Skeletal muscle cell (primary cell): ENCODE measurements at places on chromosomes 6 and 20.

GRCh38 chr6:151092591-151092990 lies 147.2 kb upstream of the AKAP12 start:
- no peak for DNase-seq

DNA sequence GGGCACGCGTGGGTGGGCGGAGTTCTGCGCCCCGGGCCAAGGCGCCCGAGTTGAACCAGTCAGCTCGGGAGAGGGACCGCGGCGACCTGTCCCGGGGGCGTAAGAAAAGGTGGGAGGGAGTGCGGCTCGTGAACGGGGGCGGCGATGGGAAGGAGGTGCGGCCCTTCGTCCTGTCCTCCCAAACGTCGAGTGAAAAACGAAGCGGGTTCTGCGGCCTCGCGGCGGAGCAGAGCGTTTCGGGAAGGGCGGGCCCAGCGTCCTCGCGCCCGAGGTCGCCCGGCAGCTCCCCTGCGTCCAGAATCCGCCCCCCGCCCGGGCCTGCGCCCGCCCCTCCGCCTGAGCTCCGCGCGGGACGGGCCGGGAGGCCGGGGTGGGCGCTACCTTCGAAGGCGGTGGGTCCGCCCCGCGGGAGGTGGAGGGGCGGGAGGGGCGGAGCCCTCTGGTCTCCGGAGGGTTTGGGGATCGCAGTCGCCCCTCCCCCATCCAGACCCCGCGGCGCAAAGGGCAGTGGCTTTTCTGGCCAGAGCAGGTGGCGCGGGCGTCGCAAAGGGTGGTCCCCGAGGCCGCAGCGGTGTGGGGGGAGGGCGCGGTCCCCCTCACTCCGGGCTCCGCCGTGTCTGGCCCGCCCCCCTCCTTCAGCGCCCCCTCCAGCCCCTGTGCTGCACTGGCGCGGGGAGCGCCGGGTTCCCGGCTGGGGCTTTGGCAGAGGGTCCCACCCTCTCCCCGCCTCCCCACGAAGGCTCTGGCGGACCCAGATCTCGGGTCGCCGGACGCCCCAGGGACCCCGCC lies 838 bp downstream of the STMN3 start:
- no peak for DNase-seq

GRCh38 chr20:42483730-42484303 lies 705.9 kb downstream of the PTPRT start:
- no peak for DNase-seq

DNA sequence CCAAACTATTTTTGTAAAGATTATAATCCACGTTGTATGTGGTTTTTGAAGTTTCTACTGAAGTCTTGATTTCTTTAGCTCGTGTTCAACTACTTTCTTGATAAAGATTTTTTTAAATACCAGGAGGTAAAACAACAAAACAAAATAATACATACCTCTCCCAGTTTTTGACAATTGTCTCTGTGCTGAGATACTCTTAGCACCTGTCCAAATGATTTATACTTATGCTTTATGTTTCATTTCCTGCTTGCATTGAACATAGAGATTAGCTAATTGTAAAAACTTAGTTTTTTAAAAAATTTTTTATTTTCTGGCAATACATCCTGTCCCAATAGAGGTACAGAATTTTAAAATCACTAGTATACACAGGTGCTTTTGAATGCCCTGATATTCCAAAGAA lies 506.9 kb upstream of the ADGRB3 start:
- DNase-seq, result no peak

GRCh38 chr6:131132360-131132759 lies 2.9 kb upstream of the AKAP7 start:
- no peak for DNase-seq

DNA sequence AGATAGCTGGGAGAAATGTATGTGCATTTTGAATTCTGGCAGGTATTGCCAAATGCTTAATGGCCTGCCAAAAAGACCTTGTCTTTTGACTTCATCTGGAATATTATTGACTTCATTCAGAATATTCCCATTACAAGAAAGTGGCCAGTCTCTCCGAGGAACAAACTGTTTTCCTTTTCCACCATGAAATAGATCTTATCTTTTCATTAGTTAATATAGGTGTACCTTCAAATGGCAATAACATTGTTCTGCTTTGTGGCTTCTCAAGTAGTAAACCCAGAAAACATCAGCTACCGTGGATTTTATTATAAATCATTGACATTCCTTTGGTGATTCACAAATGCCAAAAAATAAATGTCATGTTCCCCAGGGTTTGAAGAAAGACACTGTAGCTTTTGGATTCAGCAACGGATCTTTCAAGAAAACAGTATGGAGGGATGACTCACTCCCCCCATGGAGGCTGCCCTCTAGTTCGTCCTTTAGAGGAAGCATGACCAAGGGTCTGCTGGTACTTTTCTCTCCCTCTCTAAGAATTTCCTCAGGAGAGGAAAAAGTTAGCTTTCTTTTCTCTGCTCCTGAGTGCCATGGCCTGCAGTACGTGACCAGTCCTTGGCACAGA lies 1.1 kb upstream of the RNF182 start:
- DNase-seq, result peak; percentile 75

GRCh38 chr6:96116674-96117073 lies 100.9 kb downstream of the FUT9 start:
- DNase-seq, result no peak

DNA sequence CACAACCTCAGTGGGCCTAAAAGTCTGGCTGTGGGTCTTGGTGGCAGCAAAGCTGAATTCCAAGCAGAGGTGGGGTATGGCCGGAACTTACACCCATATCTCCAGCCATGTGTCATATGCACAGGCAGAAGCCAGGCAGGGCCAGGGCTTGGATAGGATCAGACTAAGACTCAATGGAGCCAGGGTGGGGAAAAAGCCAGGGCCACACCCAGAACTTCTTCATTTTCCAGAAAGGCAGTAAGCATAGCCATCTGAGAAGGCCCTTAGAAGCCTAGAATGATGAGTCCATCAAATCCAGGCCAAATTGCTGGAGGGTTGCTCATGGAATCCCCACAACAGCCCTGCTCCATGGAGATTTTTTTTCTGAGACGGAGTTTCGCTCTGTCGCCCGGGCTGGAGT lies 116.2 kb upstream of the SRSF6 start:
- DNase-seq, result no peak

DNA sequence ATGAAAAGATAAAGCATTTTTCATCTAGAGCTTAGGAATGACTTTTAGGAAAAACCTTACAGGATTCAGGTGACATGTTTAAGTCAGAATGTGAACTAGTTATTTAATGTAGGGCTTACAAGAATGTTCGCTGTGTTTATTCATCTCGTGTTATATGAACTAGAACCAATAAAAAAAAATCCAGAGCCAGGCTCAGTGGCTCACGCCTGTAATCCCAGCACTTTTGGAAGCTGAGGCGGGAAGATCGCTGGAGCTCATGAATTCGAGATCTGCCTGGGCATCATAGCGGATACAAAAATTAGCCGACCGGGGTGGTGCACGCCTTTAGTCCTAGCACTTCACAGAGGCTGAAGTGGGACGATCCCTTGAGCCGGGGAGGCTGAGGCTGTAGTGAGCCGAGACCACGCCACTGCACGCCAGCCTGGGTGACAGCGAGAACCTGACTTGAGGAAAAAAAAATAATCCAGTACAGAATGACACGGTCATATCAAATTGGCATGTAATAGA lies 46.3 kb downstream of the OR2B2 start:
- no peak for DNase-seq

DNA sequence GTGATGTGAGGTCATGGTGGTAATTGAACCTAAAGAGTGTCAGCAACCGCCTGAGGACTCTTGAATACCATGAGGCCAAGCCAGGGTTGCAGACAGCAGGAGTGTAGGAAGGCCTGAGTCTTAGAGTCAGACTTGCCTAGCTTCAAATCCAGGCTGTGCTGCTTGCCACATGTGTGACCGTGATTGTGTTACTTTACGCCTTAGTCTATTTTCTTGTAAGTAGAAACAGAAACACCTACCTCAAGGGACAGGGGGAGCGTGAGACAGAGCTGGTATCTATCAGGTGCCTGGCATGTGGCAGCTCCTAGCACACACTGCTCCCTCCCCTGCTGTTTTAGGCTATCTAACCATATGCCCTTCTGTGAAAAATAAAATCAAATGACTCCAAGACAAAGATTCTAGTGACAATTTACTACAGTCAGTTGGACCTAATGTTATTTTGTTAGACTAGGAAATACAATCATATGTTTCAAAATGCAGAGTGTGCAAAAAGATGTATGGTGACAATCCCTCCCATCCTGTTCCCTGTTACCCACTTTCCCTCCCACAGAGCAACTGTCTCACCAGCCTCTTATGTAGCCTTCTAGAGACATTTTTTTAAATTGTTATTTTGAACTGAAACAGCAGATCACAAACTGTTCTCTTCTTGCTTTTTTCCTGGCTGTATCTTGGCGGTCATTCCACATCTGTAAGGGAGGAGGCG lies 21.7 kb downstream of the TAF8 start:
- no peak for DNase-seq

DNA sequence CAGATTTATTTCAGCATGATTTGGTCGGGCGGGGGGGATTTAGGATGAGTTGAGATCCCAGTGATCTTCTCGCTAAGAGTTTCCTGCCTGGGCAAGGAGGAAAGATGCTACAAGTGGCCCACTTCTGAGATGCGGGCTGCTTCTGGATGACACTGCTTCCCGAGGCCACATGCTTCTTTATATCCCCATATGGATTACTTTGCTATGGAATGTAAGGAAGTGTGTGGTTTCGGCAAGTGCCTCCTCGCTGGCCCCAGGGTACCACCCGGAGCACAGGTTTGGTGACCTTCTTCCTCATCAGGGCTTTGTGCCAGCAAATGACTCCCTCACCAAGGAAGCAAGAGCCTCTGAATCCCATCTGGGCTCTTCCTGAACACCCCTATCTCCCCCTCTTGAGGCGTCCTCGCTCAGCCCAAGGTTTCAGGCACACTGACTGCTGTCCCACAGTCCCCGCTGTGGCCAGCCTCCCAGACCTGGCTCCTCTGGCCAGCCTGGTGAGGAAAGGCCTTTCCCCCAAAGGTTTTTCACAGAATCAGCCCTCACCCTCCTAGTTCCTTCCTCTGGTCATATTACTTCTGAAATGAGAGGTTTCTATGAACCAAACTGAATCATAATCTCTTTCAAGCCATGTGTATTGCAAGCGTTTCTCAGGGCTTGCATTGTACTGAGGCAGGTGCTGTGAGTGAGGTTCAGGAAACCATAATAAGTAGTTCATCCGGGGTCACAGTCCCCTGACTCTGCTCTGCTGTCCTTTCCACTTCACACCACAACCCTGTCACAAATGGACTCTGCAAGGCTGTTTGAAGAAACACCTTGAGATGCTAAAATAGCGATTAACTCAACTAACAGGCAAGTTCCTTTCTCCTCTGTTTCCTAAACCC lies 41.7 kb upstream of the IL17A start:
- DNase-seq, result no peak

DNA sequence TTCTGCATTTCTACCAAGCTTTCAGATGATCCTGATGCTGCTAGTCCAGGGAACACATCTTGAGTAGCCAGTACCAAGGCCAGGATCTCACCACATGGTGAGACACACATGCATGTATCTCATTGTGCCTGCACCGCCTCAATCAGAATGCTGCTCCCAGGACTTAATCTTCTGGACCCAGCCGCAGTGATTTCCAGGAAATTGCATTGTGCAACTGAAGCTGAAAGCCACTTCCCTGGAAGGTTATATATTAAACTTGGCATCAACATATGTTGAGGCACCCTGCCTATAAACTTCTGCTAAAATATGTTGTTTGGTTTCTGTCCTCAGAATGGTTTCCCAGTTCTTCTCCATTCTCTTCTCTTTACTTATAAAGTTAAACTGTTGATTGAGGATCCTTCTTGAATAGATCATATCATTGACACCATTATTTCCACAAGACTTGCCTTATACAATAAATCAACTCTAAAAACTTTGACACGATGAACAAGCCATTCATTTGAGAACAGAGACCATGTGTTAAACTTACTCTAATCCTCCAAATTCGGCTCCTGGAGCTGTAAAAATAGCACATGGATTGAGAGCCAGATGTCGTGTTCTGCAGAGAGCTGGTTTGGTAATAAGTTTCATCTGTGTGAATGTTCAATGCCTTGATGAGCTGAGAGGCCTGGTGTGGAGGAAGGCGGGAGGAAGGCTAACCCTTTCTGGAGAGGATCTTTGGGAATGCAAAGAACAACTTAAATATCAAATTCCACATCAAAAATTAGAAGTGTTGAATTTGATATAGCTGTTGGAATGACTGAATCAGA lies 65.0 kb upstream of the PCSK2 start:
- no peak for DNase-seq
